ENCODE measurements at places on chromosomes 5 and 9. TPM values are rescaled to one million over a fixed set of nuclear protein-coding genes. Genes with fewer than 3 reads are reported as not detected.

CATSPER3 gene
- 0.39 TPM for total RNA-seq

GGTA1 gene
- 11.6 TPM for total RNA-seq

PTGES gene
- total RNA-seq = 2.6 TPM

IFNK gene
- not detected for total RNA-seq

FAM78A gene
- 55.3 TPM for total RNA-seq
